ENCODE measurements at places on chromosomes 3 and 15. TPM values are rescaled to one million over a fixed set of nuclear protein-coding genes. Genes with fewer than 3 reads are reported as not detected.

DNA sequence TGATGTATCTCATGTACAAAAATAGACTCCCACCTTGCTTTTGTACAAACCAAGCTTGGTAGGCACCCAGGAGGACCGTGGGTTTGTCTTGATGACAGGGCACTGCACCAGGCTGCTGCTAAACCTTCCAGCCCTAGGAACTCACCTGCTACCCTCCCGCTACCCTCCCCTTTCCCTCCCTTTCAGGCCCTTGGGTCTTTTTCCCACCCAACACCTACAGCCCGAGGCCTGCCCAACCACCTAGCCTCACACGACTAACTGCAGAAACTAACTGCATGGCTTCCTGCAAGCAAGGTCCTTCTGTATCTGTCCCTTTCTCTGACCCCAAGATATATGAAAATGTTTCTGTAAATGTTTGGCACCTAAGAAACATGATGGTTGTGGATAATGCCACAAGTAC lies 11.1 kb downstream of the PPM1M start:
- no peak for DNase-seq
- H3K4me1 ChIP-seq: no peaks in the 10 kb centered on the region
- H3K27me3 ChIP-seq: no peaks in the 10 kb centered on the region
- no peaks in the 10 kb centered on the region for H3K36me3 ChIP-seq
- H3K4me3 ChIP-seq: no peak overlapping the region
- no peak overlapping the region for H3K27ac ChIP-seq

GRCh38 chr15:57609805-57610529 lies 18.3 kb downstream of the MYZAP start:
- H3K27me3 ChIP-seq: no peaks in the 10 kb centered on the region
- H3K36me3 ChIP-seq: no peaks in the 10 kb centered on the region
- peak; percentile 71 for DNase-seq
- no peak overlapping the region for H3K4me3 ChIP-seq
- H3K4me1 ChIP-seq: peaks cover 7% of the 10 kb centered on the region

- DNase-seq: no peak
- H3K27me3 ChIP-seq: no peaks in the 10 kb centered on the region
- no peaks in the 10 kb centered on the region for H3K4me1 ChIP-seq
- no peaks in the 10 kb centered on the region for H3K36me3 ChIP-seq
- no peak overlapping the region for H3K4me3 ChIP-seq
Observed at GRCh38 chr3:97515076-97515475, 249.5 kb upstream of the ARL6 start.

FGF7 gene
- polyA plus RNA-seq: 45.3 TPM

DNA sequence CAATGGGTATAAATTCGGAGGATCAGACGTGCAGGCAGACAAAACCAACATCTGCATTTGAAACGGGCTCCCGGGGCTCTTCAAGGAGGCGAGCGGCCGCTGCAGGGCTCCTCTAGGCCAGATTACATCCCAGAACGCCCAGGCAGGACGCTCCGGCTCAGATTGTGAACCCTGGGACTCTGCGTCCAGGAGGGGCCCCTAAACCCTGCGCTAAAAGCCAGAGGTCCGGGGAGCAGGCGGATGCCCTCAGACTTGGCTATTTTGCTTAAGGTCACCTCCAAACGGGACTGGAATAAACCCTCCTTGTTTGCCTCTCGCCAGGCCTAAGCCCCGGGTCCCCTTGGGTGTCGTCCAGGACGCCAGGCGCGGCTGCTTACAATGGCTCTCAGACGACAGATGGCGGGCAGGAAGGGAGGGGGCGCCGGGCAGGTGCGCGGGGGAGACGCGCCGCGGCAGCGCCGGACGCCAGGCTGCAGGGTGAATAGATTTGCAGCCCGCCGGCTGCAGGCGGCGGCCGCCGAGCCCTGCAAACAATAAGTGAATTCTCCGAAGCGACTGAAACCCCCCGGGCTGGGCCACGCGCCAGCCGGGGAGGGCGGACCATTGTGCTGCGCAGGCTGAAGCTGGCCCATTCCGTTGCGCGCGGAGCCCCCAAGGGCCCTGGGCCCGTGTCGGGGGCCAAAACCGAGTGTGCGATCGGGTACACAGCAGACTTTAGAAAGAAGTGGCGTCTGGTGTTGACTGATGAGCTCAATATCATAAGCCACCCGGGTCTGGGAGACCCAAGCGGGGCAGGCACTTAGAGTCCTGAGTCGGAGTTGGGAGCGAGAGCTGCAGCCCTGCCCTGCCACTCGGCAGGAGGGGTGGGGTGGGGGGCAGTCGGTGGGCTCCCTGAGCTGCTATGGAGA lies 32.3 kb upstream of the AMOTL2 start:
- H3K27ac ChIP-seq: no peak overlapping the region
- H3K4me1 ChIP-seq: peaks cover 2% of the 10 kb centered on the region
- H3K4me3 ChIP-seq: peak overlapping the region; percentile 31
- H3K27me3 ChIP-seq: no peaks in the 10 kb centered on the region
- H3K36me3 ChIP-seq: no peaks in the 10 kb centered on the region

- H3K4me3 ChIP-seq: peak overlapping the region; percentile 34
- peak; percentile 68 for DNase-seq
- H3K36me3 ChIP-seq: no peaks in the 10 kb centered on the region
- H3K27ac ChIP-seq: peak overlapping the region; percentile 56
- H3K27me3 ChIP-seq: no peaks in the 10 kb centered on the region
- peaks cover 5% of the 10 kb centered on the region for H3K4me1 ChIP-seq
Observed at GRCh38 chr3:55480911-55481743, 6.0 kb downstream of the WNT5A start.

CNTN4 gene
- 1.7 TPM for polyA plus RNA-seq

ATP10A gene
- polyA plus RNA-seq: 0.79 TPM

DNA sequence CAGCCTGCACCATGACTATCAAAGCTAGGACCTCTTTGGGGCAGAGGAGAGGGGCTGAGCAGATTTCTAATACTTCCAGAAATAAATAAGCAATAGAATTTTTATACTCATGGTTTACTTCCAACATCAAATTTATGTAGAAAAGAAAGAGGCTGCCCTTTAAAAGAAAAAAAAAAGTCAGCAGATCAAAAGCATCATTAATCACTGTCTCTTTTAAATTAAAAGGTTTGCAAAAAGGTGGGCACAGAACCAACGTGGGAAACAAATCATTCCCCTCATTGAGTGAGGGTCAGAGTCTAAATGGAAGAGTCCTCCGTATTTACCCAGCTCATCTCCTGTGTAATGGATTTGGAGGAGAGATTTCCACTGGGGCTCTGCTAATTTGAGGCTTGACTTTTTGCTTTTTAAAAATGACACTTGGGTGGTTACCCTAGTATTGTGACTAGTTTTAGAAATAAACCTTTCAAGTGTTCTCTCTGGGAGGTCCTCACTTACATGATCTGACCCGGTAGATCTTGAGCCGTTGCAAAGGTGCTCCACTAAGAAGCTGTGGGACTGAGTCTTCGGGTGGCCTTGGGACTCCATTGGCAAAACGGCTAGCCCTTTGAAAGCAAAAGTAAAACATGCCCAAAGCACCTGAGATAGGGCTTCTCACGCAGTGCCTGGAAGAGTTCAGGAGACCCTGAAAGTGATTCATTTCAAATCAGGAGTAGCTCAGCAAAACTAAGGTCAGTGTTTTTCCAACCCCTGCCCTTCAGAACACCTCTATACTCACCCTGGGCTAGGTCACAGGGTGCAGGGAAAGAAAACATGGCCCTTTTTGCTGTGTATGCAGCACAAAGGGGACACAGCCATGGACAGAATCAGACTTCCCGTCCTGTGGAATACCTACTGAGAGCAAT lies 320.9 kb downstream of the FOXP1 start:
- H3K4me1 ChIP-seq: peaks cover 2% of the 10 kb centered on the region
- no peaks in the 10 kb centered on the region for H3K27me3 ChIP-seq
- no peak overlapping the region for H3K27ac ChIP-seq
- no peaks in the 10 kb centered on the region for H3K36me3 ChIP-seq
- no peak overlapping the region for H3K4me3 ChIP-seq

DNA sequence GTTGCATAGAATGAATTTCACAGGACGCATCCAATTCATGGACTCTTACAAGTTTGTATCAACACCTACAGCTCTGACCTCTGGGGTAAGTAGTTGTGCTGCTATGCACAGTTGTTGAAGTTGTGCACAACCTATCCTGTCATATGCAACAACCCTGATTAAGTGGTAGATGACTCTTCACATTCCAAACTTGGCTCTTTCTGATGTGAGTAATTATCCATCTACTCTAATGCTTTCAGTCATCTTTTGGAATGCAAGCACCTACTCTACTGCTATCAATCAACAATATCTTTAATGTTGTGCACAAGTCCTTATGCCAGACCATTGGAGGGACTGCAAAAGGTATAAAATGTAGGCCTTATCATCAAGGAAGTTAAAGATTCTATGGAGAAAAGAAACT lies 921.4 kb downstream of the MCTP2 start:
- no peaks in the 10 kb centered on the region for H3K36me3 ChIP-seq
- no peak overlapping the region for H3K4me3 ChIP-seq
- no peaks in the 10 kb centered on the region for H3K27me3 ChIP-seq
- H3K4me1 ChIP-seq: no peaks in the 10 kb centered on the region

SUCNR1 gene
- polyA plus RNA-seq: 0.53 TPM

CCDC54 gene
- not detected for polyA plus RNA-seq

ZBBX gene
- 0.20 TPM for polyA plus RNA-seq

DNA sequence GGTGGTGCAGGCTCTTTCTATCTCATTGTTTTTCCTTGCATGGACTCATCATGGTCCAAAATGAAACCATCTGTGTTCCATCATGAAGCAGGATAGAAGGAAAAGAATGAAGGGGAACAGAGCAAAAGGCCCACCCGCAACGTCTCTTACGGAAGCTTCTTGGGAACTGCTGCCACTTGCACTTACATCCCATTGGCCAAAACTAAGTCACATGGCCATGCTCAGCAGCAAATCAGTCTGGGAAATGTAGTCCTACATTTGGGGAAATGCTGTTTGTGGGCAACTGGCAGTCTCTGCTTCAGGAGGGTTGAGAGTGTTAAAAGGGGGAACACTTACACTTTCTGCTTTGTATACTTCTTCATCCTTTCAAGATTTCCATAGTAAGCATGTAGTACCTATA lies 191.6 kb downstream of the SV2B start:
- no peak overlapping the region for H3K4me3 ChIP-seq
- no peaks in the 10 kb centered on the region for H3K27me3 ChIP-seq
- no peak for DNase-seq

TRIM42 gene
- not detected for polyA plus RNA-seq

GRCh38 chr3:77321646-77322045 lies 281.7 kb downstream of the ROBO2 start:
- no peaks in the 10 kb centered on the region for H3K27me3 ChIP-seq
- no peak overlapping the region for H3K4me3 ChIP-seq
- H3K27ac ChIP-seq: no peak overlapping the region
- H3K36me3 ChIP-seq: no peaks in the 10 kb centered on the region

- no peak for DNase-seq
- H3K27ac ChIP-seq: no peak overlapping the region
- H3K27me3 ChIP-seq: no peaks in the 10 kb centered on the region
Observed at GRCh38 chr3:135807879-135808278, 157.6 kb upstream of the PPP2R3A start.

KLHL40 gene
- polyA plus RNA-seq: not detected

PAK6 gene
- polyA plus RNA-seq: 0.47 TPM

CLDN18 gene
- not detected for polyA plus RNA-seq

GRCh38 chr3:3191675-3192285 lies 12.3 kb upstream of the CRBN start:
- DNase-seq: no peak
- H3K4me1 ChIP-seq: no peaks in the 10 kb centered on the region
- H3K36me3 ChIP-seq: no peaks in the 10 kb centered on the region
- no peak overlapping the region for H3K4me3 ChIP-seq

DNA sequence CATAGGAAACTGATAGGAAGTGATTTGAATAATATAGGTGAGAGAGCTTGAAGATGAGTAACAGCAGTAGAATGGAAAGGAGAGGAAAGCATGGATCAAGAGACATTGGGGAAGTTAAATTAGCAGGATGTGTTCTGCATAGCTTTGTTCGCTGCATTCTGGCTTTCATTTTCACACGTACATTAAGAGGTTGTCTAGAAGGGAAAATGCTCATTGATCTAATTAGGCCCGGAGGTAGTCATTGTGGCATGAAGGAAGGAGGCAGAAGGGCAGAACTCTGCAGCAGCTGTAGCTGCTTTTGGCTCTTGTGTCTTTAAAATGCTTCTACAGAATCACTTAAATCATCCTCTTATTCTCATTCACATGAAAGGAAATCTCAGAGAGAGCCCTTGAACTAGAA lies 40.3 kb downstream of the KCNAB1 start:
- peaks cover 2% of the 10 kb centered on the region for H3K4me1 ChIP-seq
- H3K27me3 ChIP-seq: no peaks in the 10 kb centered on the region
- no peaks in the 10 kb centered on the region for H3K36me3 ChIP-seq
- no peak overlapping the region for H3K27ac ChIP-seq
- no peak overlapping the region for H3K4me3 ChIP-seq
- no peak for DNase-seq

Data from ovary (tissue), 10 donors.